ENCODE measurements at places on chromosomes 3 and 15.

- DNase-seq, result no peak
These were observed 331.5 kb upstream of the RARB start for GRCh38 chr3:25096536-25096935.

GRCh38 chr15:85831415-85832113, 36.8 kb upstream of the KLHL25 start:
- DNase-seq, result peak; percentile 69

GRCh38 chr3:38565339-38566214, 69.4 kb downstream of the EXOG start:
- DNase-seq, result no peak

- DNase-seq, result no peak
These were observed 45.3 kb downstream of the TMEM212 start for GRCh38 chr3:171888466-171888865.

DNA sequence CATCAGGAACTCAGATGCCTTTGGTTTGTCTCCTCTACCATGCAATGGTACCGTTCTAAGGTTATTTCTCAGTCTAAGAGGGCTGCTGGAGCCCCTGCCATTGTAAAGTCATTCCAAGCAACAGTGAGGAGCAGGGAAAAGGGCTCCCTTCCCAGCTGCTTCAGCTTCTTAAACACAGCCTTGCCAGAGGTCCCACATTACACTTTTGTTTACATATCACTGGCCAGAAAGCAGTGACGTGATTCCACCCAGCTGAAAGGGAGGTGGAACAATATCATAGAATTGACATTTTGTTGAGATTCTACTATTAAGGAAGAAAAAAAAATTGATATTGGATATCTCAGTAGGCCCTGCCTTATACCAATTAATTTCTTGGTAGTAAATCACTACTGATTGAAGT, 194.6 kb downstream of the SUCLG2 start:
- no peak for DNase-seq

DNA sequence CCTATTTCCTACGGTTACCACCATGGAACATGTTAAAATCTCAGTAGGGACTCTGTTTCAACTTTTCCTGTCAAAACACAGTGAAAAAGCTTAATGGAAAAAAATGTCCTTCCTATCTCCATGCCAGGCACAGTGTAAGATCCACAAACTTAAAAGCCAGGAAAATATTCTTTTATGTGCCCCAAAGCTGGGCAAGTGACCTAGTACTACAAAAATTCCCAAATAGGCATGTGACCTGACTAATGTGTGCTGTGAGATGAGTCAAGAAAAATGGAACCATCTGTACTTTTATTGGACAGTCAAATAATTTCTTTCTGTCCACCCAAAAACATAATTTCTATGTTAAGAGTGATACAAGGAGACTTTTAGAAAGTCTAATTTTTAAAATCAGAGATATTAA, 406.0 kb downstream of the ZBTB20 start:
- no peak for DNase-seq

DNA sequence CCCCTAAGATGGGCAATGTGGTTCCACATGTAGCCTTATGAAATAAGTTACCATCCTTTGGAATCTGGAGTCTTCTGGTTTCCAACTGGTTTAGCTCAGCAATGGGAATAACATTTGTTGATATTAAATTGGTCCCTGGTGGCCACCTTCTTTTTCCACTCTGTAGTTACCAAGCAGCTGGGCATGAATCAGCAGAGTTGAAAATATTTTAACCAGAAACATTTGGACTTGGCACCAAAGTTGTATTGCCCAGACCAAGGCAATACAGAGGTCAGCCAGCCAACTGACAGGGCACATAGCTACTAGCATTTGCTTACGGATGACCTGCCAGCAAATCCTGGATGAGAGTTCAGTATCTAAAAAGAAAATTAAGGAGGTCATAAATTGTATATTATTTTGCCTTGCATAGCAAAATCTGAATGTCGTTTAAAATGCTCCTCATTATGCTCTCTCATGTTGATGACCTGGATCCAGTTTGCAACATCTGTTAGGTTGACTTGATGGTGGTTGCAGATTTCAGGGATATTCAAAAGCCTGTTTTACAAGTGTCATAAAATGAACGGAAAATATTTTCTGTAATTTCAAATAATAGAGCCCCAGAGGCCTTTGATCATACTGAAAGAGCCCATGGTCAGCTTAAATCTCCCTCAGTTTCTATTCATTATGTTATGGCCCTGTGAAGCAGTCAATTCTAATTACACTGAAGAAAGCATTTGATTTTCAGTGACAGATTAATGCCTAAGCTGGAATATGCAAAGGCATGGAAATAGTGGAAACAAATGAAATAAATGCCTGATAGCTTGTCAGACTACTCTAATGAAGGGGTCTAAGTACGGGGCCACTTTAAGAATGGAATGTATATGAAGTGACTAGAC, 54.6 kb downstream of the PPM1L start:
- no peak for DNase-seq

DNA sequence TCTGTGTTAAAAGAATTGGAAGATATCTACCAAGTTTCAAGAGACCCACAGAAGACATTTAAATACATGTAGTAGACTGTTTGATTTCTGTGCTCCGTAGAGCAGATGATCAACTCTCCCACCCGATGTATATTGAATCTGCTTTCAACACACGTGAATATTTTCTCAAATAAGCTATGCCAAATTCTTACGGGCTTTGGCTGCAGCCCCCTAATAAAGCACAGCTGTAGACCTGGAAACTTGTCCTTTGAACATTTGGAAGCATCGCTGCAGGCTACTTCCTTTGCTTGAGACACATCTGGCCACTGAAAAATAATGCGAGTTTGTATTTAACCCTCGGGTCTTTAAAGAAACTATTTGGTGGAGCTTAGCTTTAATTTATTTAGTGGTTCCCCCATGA, 98.3 kb upstream of the SELENOK start:
- no peak for DNase-seq

- DNase-seq, result no peak
These were observed 44.6 kb downstream of the CA12 start for GRCh38 chr15:63337046-63337445.

DNA sequence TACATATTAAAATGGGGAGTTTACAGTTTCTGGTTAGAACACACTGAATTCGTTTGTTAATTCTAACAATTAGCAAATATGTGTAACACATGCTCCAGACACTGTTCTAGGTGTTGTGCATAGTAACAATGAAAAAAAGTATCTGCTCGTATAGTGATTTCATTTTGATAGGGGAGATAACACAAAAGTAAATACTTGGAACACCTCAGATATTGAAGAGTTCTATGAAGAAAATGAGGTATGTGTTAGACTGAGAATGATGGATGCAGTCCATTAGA, 6.8 kb upstream of the TMF1 start:
- DNase-seq, result no peak

GRCh38 chr3:172561897-172562640, 38.8 kb upstream of the TNFSF10 start:
- no peak for DNase-seq

DNA sequence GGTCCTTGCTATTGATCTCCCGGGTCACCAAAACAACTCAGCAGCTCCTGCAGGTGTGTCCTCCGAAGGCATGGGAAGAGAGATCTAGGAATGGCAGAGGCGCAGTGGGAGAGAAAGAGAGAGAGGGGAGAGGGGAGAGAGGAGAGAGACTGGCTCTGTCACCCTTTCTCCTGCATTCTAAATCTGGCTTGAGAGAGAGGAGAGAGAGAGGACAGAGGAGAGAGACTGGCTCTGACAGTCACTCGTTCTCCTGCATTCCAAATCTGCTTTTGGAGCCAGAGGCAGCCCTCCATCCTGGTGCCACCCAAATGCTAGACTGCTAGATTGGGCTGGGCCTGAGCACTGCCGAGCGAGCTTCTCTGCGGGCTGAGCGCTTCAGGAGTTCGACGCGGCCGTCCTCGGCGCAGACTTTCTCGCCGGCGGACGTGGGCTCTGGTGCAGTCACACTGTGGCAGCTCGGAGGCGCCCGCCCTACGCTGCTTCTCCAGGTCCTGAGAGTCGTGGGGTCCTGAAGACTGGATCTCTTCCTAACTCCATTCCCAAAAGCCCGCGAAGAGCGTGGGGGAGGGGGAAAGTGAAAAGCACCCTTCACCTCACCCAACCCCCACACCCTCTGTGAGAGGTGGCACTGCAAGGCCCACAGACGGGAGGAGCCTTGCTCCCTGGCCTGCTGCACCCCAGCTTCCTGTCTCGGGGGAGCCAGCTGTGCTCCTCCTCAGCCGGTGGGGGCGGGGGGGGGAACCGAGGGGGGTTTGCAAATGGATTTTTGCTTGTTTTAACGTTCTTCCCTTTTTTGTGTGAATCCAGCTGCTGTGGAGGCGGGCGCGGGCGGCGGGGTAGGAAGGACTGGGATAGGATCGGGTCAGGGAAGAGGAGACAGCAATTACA, 222.3 kb downstream of the MEIS2 start:
- DNase-seq, result no peak

All from SK-N-DZ (cell line).